ENCODE measurements at places on chromosomes 16 and 17.

DNA sequence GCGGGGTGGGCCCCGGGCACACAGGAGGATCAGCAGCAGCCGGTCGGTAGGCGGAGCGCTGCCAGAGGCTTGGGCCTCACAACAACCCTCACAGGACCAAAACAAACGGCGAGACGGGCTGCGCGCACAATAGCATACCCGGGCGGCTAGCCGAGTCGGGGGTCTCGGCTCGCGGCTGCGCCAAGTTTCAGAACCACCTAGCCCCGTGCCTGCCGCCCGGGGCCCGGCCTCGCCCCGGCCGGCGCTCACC lies 732 bp downstream of the ULK2 start:
- DNase-seq = no peak

- DNase-seq = no peak
These were observed 8.5 kb downstream of the NAGPA start for GRCh38 chr16:5025171-5025632.

DNA sequence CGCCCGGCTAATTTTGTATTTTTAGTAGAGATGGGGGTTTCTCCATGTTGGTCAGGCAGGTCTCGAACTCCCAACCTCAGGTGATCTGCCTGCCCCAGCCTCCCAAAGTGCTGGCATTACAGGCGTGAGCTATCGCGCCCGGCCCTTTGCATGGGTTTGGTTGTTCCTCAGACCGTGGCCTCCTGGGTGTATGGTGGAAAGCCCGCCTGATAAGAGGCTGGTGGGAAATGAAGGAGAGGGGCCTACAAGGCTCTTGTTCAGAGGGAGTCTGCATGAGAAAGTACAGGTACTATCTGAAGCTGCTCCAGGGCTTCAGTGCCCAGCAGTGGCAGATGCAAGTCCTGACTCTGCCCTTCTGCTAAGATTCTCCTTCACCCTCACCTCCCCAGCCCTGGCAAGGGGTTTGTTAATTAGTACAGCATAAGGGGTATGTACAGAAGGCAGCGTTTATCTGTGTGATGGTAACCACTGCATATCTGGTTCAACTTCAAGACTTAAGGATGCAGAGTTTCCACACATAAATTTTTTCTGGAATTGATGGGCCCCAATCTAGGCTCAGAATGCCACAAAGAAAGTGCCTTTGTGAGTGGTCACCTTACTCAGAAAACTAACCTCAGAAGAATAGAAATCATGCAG lies 24.2 kb downstream of the GRB7 start:
- DNase-seq = no peak

GRCh38 chr17:50835301-50836234 lies at the start of gene WFIKKN2:
TSS of gene WFIKKN2 (plus strand) at chr17:50835586. CDS start at chr17:50835938, 352 bp downstream.
- DNase-seq = no peak

DNA sequence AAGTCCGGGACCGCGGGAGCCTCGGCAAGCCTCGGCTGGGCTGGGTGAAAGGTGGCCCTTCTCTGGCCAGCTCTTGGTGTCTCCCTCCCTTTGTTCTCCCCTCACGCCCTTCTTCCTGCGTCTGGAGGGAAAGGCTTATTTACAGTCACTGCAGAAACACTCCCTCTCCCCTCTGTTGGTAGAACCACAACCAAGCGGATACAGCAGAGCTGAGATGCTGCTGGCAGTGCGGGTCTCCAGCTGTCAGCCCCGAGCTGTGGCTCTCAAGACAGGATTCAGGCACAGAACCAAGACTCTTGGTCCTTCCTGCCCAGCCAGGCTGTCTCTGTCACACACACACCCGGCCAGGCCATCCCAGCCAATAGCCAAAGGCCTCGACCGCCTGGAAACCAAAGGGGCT lies 133.3 kb downstream of the ENGASE start:
- no peak for DNase-seq

DNA sequence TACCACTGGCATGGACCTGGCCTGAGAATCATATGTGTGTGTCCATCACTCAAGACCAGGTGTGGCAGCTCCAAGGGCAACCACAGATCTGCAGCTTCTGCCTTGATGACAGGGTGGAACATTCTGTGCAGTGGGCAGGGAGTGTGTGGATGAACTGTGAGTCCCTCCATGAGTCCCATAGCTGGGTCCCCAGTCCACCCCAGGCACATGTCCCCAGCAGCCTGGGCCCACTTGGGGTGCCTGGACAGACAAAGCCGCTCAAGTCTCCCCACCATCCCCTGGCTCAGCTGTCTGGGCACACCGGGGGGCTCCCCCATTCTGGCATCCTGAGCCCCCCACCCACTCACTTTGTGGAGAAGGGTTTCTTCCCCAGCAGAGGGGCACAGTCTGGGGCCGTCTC lies 4.6 kb upstream of the KRT16 start:
- no peak for DNase-seq

DNA sequence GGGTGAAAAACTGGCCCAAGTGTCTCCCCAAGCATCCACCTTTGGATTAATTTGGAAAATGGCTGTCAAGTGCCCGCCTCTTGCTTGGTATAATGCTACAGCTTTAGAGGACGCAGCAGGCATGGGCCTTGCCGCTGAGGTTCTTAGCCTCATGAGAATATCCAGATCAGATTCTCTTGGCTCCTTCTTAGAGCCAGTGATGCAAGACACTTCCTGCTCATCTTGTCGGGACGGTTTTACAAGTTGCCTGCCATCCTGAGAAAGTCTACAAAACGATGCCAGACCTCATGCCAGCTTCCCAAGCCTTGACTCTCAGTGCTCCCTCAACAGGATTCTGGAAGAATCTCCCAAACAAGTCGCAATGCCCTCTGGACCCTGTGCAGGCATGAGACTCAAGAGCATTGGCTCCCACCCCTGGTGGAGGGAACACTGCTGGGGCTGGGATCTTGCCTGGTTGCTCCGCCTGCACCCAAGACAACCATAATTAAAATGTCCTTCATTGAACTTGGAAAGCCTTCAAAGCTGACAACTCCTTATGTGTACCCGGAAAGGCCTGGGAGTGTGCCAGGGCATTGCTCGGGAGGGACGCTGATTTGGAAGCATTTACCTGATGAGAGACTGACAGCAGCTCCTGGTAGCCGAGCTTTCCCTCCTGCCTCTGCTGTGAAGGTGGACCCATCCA lies 25.8 kb upstream of the STH start:
- DNase-seq = no peak

All from cerebellar nuclear complex (tissue), 1 donor.